ENCODE measurements at places on chromosomes 5 and 9.

DNA sequence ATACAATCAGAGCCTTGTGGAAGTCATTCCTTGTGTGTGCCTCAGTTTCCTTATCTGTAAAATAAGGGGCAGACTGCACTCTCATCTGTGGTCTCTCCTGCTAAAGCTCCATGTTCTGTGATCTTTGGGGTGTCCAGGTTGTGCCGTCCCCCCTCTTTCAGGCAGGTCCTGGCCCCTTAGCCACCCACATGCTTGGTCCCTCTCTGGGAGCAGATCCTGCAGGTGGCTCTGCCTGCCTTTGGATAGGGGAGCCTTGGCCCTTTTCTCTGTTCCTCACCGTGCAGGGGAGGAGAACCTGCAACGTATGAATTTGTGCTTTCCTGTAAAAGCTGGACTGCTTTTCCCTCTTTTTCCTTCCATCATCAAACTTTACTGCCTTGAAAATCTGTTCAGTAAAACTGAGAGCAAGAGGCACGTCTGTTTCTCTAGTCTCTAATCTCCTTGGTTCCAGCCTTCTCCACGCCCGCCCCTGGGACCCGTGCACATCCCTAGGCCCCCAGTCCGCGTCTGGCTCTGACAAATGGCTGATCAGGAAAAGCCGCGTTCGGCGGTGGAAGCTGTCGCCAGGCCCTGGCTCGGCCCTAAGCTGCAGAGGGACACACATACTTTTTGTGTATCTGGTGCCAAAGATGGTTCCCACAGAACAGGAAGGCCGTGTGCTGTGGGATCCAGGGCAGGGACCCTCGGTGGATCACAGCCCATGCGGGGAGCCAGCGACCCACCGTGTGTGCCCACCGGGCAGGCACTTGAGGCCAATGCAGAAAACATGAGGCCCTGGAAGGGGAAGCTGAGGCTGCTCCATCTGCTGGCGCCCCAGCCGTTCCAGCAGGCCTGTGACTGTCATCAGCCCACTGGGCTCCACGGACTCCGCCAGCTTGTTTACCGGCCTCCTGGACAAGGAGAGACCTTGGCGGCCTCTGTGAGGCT, 43.4 kb upstream of the COL5A1 start:
- DNase-seq = no peak

DNA sequence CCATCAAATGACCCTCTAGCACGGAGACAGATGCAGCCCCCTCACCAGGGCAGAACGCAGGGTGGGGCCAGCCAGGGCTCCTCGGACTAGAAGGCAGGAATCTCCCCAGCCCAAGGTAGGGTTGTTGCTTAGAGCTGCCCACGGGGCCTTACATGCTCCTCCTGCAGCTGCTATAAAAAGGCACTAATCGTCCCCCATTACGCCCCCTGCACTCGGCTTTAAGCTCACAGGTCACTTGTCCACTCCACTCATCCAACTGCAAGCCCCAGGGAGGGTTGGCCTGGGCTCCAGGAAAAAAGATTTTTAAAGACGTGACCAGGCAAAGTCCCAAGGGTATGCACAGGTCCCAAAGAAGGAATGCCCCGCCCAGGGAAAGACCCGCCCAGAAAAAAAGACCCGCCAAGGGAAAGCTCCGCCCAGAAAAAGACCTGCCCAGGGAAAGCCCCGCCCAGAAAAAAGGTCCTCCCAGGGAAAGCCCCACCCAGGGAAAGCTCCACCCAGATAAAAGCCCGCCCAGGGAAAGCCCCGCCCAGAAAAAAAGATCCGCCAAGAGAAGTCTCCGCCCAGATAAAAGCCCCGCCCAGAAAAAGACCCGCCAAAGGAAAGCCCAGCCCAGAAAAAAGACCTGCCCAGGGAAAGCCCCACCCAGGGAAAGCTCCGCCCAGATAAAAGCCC, 11.1 kb downstream of the GRIN1 start:
- no peak for DNase-seq

GRCh38 chr5:81753429-81753828, 2.5 kb upstream of the SSBP2 start:
- DNase-seq = no peak

DNA sequence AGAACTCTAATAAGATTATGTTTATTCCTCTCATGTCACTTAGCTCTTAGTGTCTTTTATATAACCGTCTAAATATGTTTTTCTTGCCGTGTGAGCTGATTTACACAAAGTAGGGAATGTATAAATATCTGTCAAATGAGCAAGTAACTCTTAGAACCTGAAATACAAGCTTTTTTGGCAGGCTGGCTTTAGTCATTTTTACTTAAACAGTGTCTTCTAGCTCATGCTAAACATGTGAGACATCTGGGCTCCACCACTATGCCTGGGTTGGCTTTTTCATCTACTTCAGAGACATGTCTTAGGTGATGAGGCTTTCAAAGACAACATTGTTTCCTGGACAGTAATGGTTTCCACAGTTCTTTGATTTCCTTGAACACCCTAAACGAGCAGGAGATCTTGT, 137.2 kb upstream of the ZNF608 start:
- no peak for DNase-seq

- DNase-seq = peak; percentile 86
These were observed 1.7 kb upstream of the AGTPBP1 start for GRCh38 chr9:85743275-85744128.

DNA sequence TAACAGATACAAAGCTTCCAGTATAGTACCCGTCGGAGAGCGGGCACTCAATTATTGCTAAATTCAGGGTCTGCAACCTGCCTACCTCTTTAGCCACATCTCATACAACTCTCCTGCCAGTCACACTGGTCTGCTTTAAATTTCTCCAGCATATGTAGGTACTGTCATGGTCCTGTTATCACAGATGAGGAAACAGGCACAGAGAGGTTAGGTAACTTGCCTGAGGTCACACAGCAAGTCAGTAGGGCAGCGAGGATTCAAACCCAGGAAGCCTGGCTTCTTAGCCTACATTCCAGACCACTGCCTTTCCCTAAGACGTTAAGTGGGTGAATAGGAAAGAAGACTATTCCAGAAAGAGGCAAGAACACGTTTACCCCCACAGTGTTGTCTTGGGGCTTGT, 186.0 kb upstream of the NFIB start:
- DNase-seq = no peak

DNA sequence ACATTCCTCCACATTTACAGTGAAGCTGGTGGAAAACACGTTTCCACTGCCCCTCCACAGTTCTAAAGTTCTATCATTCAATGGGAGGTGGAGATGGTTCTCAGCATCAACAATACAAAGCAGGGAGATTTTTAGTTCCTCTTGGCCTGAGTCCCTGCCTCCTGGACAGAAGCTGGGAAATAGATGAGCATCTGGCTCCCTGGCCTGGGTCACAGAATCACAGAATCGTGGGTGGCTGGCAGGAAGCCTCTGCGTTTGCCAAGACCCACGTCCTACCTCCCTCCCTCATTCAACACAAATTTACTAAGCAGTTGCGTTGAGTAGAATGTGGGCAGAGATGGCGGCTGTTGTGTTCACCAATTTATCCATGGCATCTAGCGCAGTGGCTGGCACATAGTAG, 5.2 kb upstream of the PPARGC1B start:
- DNase-seq = no peak

DNA sequence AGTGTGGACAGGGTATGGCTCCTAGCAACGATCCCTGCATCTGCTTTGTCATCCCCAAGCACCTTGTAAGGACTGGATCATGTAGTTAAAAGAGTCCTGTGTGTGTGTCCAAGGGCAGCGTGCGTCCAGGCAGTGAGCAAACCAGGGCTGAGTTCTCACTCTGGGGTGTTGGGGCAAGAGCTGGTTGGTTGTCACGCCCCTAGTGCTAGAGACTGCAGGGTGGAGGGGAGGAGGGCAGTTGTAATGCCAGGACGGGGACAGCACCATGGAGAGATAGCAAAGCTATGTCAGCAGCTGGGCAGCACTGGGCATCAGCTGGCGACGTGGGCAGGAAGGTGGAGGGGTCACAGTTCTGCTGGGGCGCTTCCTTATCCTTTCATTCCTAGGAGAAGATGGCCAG, 100.8 kb downstream of the ZNF618 start:
- no peak for DNase-seq

- DNase-seq = peak; percentile 36
These were observed 194.5 kb downstream of the ARL15 start for GRCh38 chr5:54115735-54116403.

GRCh38 chr5:168179192-168179593, 112.3 kb upstream of the WWC1 start:
- no peak for DNase-seq

DNA sequence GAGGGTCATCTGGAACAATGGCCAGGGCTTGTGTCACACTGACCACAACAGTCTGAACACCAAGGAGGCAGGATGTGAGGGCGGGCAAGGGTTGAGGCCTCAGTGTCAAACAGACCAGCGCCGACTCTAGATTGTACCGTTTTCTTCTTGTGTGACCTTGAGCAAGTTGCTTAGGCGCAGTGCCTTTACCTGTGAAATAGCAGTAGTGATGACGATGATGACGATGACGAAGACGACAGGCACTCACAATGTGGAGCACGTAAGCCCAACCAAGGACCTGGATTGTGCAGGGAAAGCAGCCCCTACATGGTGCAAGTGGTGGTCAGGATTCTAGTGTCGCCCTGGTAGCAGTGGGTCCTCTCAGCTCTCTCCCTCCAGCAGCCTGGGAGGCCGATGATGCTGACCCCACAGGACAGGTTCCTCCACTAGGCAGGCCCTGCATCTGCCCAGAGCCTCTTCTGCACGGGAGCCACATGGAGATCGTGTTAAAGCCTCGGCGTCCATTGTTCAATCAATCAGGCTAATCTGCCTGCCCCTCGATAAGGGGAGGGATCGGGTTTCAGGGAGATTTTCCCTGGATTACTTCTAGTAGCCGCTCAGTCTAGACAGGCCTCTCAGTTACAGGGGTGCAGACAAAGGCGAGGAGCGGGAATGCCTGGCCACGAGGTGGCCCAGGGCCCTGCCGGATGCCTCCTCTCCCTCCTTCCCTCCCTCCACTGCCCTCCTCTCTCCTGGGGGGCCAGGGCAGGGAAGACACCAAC, 91.7 kb downstream of the MACROH2A1 start:
- no peak for DNase-seq

- DNase-seq = peak; percentile 26
These were observed 68.1 kb downstream of the INVS start for GRCh38 chr9:100167176-100167575.
